Nephron progenitor cell (in vitro differentiated cells): ENCODE measurements at places on chromosomes 7 and 10.

- DNase-seq = no peak
These were observed 199.5 kb downstream of the GPAM start for GRCh38 chr10:111984057-111984456.

DNA sequence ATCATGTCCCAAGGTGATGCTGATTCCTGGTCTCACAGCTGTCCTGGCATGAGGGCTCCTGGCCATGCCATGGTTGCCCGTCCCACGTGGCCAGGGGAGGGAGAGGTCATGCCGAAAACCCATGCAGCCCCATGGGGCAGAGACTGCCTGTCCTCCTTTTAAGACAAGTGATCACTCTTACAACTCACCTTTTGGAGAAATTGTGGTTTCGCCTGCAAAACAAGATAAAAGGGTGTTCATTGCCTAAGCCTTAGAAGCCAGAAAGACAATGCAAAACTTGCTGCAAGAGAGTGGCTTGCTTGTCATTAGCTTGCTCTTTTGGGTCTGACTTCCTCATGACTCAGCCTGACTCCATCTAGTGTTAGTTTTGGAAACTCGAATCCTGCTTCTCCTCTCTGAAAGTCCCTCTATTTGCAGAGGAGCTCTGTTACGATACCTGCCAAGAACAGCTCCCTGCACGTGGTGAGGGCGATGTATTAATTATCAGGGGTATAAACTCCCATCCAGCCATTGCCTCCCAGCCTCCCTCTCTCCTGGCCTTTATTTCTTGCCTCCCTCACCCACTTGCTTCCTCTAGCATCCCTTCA, 26.7 kb downstream of the TMEM273 start:
- DNase-seq = no peak

GRCh38 chr7:128022631-128023532, 8.4 kb downstream of the LRRC4 start:
- DNase-seq = no peak

GRCh38 chr10:110706690-110707098, 62.6 kb downstream of the RBM20 start:
- no peak for DNase-seq

DNA sequence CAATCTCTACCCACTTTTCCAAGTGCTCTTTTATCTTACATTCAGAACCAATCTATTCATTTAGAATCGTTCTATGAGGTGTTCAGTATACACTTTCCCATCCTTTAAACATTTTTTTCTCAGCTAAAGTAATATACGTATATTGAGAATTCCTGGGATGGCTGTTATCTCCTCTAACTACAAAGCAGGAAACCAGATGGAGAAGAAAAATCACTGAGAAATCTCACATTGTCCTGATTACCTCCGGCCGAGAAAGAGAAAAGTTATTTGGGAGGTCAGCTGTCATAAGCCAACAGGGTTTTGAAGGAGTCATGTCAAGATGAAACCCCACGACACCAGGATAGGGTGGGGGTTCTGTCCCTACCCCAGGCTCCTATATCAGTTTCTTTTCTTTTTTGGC, 99.2 kb upstream of the KDM7A start:
- DNase-seq = no peak
